Stimulated activated CD8-positive, alpha-beta memory T cell treated with anti-CD3 and anti-CD28 coated beads, Interleukin-7, amount 100 ng/mL, for 1 hour (primary cell): ENCODE measurements at places on chromosomes 7 and 10.

- no peak for DNase-seq
Measured at GRCh38 chr7:26372704-26373103, 81.0 kb downstream of the SNX10 start.

- DNase-seq: no peak
Measured at GRCh38 chr7:135236727-135237126, 3.1 kb downstream of the STRA8 start.

- DNase-seq: peak; percentile 42
Measured at GRCh38 chr10:80459047-80459865, 5.1 kb downstream of the TSPAN14 start.

DNA sequence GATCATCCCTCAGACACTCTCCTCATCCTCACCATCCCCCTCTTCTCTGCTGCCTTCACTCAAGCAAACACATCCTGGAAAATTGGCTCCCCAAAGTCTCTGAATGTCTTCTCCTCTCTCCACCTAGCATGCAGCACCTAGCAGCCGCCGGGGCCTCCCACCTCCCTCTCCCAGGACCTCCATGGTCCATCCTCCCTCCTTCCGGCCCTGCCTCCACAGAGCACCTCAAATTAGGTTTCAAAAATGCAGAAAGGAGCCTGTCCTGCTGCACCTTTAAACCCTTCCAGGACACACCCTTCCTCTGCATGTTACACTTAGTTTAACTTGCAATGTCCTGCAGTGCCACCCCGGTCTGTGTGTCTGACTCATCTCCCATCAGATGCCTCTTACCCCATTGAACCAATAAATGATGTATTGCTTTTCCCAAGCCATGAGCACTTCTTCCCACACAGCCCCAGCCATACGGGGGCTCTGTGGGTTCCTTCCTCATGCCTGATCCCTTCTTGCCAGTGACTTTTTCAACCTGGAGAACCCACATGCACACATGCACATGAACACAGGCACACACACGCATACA is 582.5 kb upstream of the MGMT start:
- DNase-seq: no peak

GRCh38 chr10:6120691-6121090 is 31.9 kb downstream of the RBM17 start:
- DNase-seq: no peak

DNA sequence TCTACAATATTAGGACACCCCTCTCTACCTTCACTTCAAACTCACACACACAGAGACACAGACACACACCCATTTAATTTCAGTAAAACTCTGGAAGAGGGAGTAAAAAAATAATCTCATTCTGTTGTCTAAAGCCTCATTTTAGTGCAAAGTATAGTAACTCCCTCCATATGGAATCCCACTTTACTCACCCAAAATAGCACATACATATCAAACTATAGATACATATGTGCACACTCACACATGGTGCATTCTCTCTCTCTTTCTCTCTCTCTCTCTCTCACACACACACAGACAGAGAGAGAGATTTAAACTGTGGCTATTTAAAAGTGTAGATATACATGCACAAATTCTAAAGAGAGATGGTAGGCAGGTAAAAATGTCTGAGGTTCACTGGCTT is 179.6 kb upstream of the PTN start:
- DNase-seq: no peak

DNA sequence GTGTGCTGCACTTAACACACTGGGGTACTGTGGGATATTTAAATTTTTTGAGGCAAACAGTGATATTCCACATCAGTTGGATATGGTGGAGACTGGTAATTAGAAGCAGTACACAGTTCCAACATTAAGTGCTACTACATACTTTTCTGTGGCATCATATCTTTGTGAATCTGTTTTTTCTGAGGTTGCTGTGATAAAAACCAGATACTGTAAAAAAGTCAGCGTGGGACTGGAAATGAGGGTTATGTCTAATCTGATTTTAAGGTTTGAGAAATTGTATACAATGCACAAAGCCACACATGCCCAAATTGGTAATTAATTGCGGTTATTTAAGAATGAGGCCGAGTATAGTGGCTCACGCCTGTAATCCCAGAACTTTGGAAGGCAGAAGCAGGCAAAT is 41.2 kb downstream of the TBC1D12 start:
- no peak for DNase-seq

GRCh38 chr10:102673819-102674511 is 29.7 kb downstream of the TRIM8 start:
- DNase-seq: peak; percentile 31

DNA sequence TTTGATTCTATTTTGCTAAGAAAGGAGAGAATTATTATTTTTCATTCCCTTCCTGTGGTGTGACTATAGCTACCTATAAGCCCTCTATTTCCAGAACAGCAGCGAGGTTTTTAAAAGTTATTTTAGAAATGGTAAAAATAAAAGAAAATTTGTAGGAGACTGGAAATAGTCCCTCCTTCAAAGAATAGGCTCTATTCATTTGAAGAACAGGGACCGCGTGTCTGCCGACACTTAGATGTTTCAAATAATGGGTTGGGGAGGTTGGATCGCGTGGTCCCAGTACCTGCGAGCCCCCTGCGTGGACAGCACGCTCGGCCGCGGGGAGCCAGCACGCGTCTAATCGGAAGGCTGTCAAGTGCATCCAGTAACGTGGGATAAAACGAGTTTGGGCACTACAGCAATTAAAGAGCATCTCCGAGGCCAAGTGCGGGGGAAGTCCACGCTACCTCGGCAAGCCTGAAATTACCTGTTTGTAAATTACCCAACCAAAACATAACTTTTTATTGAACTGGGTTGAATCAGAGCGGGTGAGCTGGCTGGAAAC is 1.0 kb downstream of the CACNA2D1 start:
- DNase-seq: no peak

GRCh38 chr10:75880031-75880775 is 448.8 kb downstream of the LRMDA start:
- DNase-seq: no peak

GRCh38 chr10:20948686-20949327 is 51.7 kb upstream of the NEBL start:
- no peak for DNase-seq

GRCh38 chr7:24757353-24758275 is at the start of gene GSDME:
GSDME (minus strand) TSS chr7:24757464; CDS start chr7:24749774, 7,690 bp downstream.
- no peak for DNase-seq

GRCh38 chr7:26646336-26647048 is 217.9 kb downstream of the SKAP2 start:
- no peak for DNase-seq

- peak; percentile 35 for DNase-seq
Measured at GRCh38 chr7:101815826-101816594, 1.4 kb upstream of the CUX1 start.

GRCh38 chr10:28444031-28444430 is 88.9 kb upstream of the WAC start:
- no peak for DNase-seq

DNA sequence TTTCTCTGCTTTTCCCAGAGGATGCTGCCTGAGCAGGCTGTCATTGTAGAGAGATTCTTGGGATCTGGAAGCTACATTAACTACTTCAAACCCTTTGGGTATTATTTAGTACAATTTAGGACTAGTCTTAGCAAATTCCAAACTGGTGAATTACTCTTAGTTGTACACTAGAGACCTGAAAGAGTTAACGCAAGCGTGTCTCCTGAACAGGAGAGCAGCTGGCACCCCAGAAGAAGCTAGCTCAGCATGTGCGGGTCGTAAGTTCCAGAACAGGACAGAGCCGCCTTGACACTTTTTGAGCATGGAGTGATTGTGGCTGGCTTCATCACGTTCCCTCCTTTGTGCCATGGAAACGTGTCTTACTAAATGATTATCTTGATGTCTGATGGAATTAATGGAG is 495.7 kb upstream of the TPK1 start:
- DNase-seq: no peak

GRCh38 chr7:157689269-157690057 is 352.7 kb downstream of the DNAJB6 start:
- no peak for DNase-seq

- DNase-seq: no peak
Measured at GRCh38 chr7:42960762-42961161, 28.6 kb downstream of the MRPL32 start.

- no peak for DNase-seq
Measured at GRCh38 chr10:92839191-92840085, 8.9 kb upstream of the EXOC6 start.

GRCh38 chr7:153193144-153193595 is 433.6 kb downstream of the ACTR3B start:
- no peak for DNase-seq

- no peak for DNase-seq
Measured at GRCh38 chr7:12450615-12451014, 47.0 kb upstream of the VWDE start.

DNA sequence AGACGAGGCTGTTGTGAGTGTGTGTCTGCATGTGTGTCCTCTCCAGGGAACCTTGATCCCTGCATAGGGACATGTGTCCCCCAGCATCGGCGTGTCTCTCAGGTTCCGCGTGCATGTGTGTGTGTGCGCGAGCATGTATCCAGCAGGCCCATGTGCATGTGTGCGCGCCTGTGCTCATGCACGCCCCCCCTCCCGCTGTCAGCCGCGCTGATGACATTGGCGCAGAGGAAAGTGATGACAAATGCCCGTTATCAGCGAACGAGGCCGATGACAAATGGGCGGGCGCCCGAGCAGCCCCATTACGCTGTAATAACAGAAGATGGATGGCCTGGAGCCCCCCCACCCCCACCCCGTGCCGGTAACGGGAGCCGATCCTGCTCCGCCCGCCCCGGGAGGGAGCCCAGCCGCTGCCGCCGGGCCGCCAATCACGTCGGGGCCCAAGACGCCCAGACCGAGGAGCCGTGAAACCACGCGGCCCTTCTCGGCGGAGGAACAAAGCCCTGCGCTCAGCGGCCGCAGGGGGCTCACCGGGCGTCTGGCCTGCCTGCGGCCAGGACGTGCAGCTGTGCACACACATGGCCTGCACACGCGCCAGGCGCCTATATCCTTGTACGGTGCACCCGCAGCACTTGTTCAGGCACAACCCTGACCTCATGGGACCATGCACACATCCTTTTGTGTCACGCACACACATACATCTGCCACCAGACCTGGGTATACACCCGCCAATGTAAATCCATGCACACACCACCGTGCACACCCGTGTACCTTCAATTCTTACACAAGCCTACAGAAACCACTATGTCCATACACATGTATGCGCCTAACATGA is 21.5 kb downstream of the POLL start:
- DNase-seq: no peak

DNA sequence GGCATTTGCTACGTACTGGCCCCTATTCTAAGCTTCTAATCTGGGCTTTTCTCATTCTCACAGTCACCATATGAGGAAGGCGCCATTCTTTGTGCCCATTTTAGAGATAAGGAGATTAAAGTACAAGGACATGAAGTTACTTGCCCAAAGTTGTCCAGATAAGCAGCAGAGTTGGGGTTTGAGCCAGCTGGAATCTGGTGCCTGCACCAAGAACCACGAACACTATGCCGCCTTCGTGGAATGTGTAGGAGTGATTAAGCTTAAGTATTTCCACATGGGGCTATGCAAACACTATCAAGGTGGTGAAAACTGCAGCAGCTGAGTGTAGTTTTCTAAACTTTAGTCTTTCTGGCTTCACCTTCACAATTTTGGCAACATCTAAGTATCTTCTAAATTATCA is 342.7 kb upstream of the ETV1 start:
- DNase-seq: no peak

- no peak for DNase-seq
Measured at GRCh38 chr7:80858141-80858903, 60.5 kb downstream of the SEMA3C start.

DNA sequence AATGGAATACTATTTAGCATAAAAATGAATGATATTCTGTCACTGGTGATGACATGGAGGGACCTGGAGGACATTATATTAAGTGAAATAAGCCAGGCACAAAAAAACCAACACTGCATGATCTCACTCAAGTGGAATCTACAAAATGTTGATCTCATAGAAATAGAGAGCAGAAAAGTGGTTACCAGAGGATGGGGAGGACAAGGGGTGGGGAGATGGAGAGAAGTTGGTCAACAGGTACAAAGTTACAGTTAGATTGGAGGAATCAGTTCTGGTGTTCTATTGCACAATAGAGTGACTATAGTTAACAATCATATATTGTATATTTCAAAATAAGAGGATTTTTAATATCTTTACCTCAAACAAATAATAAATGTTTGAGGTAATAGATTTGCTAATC is 24.7 kb upstream of the SLC18A3 start:
- DNase-seq: no peak

DNA sequence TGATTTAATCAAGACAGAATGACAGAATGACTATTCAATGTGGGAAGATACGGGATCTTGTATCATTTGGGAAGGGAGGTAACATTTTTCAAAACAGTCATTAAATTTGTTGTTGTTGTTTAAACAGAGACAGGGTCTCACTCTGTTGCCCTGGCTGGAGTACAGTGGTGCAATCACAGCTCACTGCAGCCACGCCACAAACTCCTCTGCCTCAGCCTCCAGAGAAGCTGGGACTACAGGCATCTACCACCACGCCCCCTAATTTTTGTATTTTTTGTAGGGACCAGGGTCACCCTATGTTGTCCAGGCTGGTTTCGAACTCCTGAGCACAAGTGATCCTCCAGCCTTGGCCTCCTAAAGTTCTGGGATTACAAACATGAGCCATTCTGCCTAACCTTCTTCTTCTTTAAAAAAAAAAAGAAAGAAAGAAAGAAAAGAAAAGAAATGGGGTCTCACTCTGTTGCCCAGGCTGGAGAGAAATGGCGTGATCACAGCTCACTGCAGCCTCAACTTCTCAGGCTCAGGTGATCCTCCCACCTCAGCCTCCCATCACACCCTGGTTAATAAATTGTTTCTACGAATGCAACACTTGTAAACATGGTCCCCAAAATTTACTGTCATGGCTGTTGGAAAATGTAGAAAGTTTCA is 24.3 kb downstream of the YWHAG start:
- no peak for DNase-seq

DNA sequence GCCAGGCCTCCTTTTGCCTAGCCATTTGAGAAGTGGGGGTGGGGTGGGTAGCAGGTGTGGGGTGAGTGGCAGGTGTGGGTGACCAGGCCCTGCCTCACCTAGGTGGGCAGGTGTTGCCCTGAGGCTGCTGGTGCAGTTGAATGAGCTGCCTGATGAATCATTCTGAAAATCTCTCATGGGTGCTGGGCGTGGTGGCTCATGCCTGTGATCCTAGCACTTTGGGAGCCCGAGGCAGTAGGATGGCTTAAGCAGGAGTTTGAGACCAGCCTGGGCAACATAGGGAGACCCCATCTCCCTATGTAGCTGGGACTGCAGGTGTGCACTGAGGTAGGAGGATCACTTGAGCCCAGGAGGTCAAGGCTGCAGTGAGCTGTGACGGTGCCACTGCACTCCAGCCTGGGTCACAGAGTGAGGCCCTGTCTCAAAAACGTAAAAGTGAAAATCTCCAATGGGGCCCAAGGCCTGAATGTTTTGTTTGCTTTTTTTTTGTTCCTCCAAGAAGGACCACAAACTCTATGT is 17.7 kb downstream of the TSPAN14 start:
- no peak for DNase-seq

DNA sequence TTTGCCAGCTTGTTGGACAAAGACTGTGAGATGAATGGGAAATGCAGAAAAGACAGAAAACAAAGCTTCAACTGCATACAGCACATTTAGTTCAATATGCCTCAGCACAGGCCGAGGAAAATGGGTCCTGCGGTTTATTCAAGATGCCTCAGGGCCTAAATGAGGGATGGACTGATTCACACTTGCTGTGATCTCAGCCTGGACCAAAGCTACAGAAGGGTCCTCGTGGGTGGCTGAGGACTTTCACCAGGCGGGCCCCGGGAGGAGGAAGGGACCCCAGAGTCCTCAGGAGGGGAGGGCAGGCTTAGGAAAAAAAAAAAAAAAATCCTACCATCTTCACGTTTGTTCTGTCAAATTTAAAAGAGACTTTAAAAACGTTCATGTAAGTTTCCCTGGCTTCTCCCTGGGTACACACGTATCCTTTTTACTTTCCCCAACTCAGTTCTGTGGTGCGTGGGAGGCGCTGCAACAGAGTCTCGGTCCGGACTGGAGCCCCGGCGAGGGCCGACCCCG is 624 bp upstream of the ZNF783 start:
- no peak for DNase-seq
